ENCODE measurements at places on chromosomes 3 and 15.
A peak's percentile ranks its signal among the peaks of the same experiment; 100 is the strongest.

- DNase-seq = peak; percentile 85
Observed at GRCh38 chr15:35427091-35427490, 118.9 kb downstream of the DPH6 start.

DNA sequence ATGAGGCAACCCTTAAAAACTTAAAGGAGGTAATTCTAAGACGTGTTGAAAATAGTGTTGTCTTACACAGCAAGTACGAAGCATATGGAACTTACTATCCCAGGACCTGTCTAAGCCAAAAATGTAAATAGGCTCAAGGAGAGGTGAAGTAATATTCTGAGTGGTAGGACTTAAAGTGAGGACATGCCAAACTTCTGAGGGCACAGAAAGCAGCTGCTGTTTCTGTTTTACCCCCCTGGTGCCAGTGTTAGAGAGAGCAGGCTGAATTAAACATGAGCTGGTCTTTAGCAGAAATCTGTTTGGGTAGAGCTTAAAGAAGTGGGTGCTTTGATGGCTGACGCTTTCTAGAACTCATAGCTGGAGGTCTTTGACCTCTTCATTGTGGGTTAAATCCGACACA is 149.7 kb upstream of the NPHP3 start:
- no peak for DNase-seq

GRCh38 chr3:27535809-27536392 is 51.7 kb upstream of the SLC4A7 start:
- peak; percentile 72 for DNase-seq

DNA sequence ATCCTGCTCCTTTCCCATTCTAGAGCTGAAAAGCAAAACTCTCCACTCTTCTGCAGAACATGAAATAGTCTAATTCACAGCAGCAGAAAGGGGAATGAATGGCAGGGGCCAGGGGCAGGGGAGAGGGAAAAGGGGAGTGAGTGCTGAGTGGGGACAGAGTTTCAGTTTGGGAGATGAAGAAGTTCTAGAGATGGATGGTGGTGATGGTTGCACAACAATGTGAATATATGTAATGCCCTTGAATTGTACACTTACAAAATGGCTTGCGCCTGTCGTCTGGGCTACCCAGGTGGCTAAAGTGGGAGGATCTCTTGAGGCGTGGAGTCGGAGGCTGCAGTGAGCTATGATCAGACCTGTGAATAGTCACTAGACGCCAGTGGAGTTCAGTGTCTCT is 78.5 kb upstream of the MEF2A start:
- DNase-seq = no peak

- no peak for DNase-seq
Observed at GRCh38 chr3:45704301-45704943, 15.2 kb downstream of the SACM1L start.

DNA sequence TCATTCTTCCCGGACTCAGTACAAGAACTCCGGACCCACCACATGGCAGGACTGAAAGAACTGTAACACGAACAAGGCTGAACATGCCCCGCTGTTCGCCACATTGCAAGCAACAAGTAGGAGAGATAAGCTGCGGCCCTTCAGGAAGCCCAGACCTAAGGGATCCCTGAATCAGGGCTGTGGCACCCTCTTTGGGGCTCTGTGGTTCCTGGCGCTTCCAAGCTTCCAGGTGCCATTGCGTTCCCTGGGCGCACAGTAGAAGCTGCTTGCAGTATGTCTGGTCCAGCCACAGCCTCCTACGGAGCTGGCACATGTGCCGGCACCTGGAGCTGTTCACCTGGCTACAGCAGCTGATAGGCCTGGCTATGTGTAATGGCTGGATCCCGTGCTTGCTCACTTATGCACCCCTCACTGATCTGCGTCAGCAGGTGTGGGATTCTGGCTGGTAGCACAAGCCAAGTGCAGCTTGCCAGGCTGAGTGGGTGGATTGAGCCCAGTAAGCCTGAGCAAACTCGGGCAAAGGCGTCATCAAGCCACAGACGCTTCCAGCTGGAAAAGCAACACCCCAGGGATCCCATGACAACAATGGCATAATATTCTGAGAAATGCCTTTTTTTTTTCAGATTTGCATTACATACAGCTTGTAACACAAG is 748.6 kb upstream of the GBE1 start:
- no peak for DNase-seq

DNA sequence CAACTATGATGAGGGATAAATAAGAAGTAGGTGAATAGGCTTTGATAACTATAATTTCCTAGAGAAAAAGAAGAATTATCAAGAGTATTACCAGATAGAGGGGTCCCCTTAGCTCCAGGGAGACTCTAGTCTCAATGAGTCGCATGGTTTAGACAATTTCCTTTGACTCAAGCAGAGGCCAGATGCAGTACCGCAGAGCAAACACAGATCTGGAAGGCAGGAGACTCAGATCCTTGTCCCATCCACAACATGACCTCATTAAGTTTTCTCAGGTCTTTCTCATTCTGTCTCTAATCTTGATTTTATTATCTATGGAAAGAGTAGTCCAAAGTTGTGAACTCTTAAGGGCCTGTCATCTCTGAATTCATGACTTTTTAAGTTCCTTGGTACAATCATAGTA is 987.9 kb downstream of the NTRK3 start:
- peak; percentile 69 for DNase-seq

- DNase-seq = no peak
Observed at GRCh38 chr3:159451482-159451881, 537.2 kb upstream of the IL12A start.

GRCh38 chr3:37855363-37855970 is 6.2 kb upstream of the CTDSPL start:
- DNase-seq = peak; percentile 62

DNA sequence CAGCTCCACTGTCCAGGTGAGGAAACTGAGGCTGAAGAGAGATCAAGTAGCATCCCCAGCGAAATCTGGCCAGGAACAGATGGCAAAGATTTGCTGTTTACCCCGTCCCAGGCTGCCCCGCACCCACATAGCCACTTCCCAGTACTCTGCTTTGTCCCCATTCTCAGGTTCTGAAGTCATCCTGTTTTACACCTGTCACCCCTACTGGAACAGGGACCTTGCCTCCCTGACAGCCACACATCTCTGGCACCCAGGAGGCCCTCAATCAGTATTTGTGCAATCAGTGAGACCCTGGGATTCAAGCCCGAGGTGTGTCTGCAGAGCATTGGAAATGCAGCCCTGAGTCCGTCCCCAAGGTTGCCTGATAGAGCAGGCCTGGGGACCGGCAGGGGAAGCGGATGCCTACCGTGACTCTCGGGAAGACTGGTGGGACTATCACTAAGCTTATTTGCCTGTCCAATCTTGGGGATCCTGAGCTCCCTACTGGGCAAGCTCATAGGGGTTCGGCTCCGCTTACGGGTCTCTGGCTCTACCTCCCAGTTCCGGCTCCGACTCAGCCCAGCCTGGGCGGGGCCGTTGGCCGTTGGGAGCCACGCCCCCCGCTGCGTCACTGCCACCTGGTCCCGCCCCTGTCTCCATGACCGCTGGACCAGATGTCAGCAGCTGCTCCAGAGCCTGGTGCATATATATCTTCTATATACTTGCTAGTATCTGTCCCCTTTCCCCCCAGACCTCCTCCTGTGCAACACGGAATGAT is 17.5 kb upstream of the FANCD2 start:
- peak; percentile 61 for DNase-seq

DNA sequence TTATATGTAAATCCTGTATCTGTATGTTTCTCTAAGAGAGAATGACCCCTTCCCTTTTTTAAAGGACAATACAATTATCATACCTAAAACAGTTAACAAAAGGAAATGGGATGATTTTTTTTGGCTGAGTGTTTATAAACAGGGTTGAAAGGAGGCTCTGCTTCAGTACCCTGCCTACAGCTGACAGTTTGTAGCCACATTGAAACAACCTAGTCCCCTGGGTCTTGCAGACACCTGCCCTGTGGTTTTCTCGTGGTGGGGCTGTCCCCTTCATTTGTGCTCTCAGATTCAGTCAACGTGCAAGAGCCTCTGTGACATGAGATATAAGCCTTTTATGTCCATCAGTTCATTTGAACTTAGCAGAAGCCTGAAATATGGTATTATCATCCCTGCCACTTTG is 2.3 kb upstream of the HMCES start:
- no peak for DNase-seq
